Sciatic nerve (tissue), 2 donors: ENCODE measurements at places on chromosomes 5 and 9.

DNA sequence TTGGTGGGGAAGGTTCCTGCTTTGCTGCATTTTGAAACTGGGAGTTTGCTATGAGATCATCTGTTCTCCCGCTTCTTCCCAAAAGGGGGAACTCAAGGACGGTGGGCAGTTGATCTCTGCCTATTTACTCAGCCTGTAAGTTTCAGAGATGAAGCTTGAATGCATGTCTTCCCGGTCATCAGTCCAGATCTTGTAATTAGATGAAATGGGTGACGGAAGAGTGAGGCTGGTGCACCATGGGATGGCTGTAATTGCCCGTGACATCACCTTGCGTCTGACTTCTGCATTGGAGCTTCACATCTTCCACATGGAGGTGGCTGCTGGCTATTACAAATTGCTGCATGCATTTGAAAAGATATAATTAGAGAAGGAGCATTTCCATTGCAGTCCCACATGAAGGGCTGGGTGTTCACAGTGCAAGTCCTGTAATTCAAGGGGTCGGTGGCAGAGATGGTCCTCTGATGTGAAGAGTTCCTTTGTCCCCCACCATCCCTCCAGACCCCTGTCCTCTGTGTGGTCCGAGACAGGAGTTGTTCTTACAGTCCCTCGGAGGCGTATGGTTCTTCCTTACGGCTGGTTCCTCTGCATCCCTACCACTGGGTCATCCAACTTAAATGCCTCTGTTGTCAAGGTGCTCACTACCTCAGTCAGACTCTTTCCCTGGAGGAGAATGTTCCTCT, 72.9 kb downstream of the ZNF618 start:
- DNase-seq, result no peak

DNA sequence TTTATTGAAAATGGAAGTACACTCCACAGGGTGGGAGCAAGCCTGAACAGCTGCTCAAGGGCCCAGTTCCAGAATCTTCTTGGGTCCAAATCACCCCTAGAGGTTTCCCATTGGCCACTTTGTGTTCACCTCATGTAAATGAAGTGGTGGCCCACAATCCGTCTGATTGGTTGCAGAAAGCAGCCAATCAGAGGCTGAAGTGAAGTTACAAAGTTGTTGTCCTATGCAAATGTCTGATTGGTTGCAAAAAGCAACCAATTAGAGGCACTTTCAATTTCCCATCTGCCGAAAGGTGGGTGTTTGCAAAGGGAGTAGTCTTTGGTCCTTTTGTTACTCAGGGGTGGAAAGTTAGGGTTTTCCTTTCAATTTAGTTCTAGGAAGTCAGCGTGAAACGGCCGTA, 8.8 kb downstream of the TMEM171 start:
- DNase-seq, result no peak

DNA sequence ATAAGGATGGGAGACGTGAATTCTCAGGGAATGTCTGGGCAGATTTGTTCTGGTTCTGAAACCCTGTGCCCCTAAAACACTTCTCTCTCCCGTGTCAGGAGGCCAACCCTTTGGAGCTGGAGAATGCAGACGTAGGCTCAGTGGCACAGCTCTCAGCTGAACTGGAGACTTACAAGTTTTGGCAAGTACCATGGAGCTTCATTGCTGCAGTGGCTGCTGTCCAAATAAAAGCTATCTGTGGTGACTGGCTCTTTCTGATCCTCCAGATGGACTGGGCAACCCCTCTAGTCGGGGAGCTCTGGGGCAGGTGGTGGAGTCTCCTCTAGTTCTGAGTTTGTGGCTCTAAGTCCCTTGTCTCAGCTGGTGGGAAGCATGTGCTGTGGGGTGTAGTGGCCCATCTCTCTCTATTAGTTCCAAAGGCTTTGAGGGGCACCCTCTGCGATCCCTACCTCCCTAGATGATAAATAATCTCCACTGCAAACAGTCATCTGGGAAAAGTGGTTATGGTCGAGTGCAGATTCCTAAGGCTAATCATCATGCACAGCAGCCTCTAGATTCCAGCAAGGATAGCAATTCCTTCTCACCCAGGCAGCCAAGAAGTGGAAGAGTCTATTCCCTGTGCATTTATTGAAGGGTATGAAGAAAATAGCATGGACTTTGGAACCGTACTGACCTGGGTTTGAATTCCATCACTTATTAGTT, 204.2 kb upstream of the KLF4 start:
- DNase-seq, result no peak

DNA sequence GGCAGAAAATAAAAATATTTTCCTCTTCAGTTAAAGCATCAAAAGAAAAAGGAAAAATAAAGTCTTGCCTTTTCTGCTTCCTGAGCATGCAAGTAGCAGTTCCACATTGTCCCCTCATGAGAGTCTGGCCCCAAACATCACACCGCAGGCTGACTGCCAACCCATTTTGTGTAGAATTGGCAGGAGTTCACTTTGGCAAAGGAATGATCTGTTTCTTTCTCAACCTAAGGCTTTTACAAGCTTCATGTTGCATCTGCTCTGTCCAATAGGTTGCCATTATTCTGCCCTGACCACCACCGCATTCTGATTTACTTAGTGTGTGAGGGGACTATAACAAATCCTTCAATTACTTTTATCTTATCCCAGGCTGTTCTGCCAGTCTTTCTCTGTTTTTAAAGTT, 249.5 kb downstream of the ISL1 start:
- no peak for DNase-seq

GRCh38 chr5:2840372-2840915, 89.0 kb upstream of the IRX2 start:
- DNase-seq, result no peak

DNA sequence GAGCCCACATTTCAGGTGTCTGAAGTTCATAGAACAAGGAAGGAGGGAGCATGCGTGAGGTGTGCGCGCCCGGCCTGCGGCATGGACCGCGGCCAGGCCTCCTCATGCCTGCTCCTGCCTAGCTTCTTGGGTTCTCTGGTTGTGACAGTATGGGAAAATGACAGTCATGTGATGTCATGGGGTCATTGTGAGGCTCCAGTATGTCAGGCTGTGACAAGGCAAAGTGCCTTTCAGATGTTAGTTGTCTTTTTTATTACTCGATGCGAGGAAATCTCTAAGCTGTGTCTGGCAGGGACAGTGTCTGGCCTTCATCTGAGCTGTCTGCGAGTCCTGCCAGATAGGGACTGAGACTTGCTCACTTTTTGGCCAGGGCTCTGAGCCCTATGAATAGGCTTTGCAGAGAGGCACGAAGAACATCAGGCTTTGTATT, 13.3 kb downstream of the UCK1 start:
- no peak for DNase-seq

DNA sequence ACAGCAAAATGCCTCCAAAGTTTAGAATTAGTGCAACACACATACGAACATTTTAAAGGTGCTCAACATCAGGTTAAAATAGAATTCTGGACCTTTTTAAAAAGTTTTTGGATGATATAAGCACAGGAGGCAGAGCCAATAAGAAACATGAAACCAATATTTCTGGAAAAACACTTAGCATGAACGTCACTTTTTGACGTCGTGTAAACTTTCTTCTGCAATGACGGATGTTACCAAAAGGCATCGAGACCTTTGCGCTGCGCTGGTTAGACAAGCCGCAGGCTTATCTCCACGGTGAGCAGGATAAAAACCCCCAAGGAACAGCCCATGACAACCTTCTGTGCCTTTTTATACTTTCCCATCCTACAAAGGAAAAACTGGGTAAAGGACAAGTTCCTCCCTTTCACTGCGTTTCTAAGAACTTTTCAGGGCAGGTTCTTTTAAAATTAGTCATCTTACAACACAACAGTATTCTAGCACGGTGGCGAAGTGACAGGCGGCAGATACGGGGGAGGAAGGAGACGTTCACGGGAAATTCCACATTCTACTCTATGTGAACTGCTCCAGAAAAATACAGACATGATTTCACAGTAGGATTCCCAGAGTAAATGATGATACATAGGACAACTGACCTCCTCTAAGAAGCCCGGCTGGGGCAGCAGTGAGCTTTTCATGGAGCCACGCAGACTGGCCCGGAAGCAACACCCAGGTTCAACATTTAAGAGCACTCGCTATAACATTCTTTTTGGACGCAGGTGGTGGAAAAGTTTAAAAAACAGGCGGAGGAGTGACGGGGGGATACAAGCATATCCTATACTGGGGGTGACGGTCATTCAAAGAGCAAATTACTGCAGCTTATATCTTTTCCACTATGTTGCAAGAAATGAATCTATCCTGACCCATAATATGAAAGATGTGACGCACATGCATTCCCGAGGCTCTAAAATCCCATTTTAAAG, 52.4 kb downstream of the USP20 start:
- DNase-seq, result no peak

GRCh38 chr9:134295746-134296250, 30.5 kb upstream of the RXRA start:
- DNase-seq, result no peak

DNA sequence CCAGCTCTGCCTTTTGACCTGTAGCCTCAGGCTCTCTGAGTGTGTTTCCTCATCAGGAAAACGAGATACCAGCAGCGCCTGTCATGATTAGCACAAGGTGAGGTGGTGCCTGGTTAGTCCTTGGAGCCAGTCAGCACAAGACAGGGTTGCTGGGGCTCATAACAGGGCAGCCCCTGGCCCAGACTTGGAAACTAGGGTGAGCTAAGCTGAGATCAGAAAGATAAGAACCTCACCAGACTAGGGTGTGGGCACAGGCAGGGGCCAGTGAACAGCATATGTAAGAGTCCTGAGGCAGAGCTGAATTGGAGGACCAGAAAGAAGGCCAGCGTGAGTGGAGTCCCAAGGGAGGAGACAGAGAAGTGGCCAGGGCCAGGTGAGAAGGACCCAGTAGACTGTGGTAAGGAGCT, 42.7 kb upstream of the FUBP3 start:
- no peak for DNase-seq

DNA sequence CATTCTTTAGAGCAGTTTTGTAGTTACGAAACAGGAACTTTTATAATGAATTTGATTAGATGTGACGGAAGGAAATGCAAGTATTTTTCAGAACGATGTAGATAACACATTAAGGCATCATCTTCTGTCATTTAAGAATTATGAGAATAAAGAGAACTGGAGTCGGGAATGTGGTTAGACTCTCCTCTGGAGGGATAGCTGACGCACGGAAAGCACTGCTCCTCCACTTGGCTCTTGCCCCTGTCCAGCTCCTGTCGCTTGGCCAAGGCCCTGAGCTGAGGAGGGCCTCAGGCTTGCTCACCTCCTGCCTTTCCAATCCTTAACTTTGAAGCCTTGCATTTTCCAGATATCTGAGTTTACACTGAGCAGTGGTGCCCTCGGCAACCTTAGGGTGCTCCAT, 60.5 kb downstream of the MAP1B start:
- DNase-seq, result no peak

DNA sequence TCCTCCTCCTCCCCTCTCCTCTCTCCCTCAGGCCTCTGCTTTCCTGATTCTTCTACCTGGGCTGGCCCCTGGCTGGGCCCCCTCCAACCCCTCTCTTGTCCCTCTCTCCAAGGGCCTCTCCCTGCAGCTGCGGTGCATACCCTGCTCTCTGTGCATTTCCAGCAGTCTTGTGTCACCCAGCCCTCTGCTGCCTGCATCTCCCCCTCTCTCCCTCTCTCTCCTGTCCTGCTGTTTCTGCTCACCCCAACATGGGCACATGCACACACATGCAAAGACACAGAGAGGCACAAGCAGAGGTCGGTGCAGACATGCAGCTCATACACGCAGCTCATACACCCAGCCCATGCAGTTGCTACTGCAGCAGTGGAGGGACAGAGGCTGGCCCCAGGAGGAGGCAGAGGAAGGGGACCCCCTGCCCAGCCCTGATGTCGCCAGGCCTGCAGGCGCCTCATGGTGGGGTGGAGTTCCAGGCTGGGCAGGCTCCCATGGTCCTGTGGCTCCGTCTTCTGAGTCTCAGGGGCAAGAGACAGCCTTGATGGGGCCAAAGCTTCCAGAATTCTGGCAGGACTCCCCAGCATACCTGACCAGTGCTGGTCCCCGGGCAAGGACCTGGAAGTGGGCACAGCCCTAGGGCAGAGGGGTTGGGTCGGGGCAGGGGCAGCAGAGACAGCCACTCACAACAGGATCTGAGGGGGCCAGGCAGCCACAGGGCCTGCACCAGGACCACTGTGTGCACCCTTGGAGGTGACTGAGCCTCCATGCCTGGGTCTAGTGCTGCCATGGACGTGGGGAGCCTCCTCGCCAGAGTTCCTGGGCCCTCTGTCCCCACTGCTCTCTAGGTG, 216.9 kb downstream of the C9orf50 start:
- DNase-seq, result no peak

DNA sequence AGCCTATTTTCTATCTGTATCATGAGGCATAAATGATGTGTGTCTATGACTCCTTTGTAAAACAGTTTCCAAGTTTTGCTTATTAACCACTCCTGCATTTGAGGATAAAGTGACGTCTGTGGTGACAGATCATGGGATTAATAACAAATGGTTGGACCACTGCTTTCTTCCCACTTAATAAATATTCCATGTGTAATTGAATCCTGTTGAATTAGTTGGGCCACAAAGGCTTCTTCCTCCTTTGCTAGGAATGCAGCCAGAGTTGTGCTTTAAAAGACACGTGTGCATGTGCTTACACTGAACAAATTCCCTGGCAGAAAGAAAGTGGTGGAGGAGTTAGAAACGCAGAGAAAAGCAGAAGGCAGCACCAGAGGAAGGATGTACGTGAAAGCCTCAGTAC, 150.2 kb downstream of the ACTBL2 start:
- DNase-seq, result no peak

GRCh38 chr9:105441616-105442160, 6.1 kb upstream of the FSD1L start:
- DNase-seq, result no peak

GRCh38 chr9:133154097-133154989, 9.4 kb downstream of the GBGT1 start:
- DNase-seq, result no peak

GRCh38 chr5:124655251-124655917, 91.1 kb downstream of the ZNF608 start:
- no peak for DNase-seq

GRCh38 chr9:69319324-69320025, 5.5 kb upstream of the ENTREP1 start:
- DNase-seq, result no peak

DNA sequence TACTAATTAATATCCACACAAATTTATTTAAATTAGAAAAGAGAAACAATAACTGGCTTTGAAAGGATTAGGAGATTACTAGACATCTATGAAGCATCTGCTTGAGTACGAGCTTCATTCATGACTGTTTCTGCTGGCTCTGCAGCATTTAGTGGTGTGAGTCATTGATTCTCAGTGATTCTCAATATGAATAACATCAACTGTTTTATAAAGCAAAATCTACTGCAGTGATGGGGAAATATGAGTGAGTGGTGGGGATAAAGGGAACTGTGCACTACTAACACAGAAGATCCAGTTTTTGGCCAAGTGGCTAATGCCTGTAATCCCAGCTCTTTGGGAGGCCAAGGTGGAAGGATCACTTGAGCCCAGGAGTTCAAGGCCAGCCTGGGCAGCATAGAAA, 8.4 kb downstream of the FNBP1 start:
- no peak for DNase-seq

GRCh38 chr9:22911632-22912031, 465.0 kb downstream of the DMRTA1 start:
- no peak for DNase-seq
